ENCODE measurements at places on chromosomes 2 and 18. TPM values are rescaled to one million over a fixed set of nuclear protein-coding genes. Genes with fewer than 3 reads are reported as not detected.

DNA sequence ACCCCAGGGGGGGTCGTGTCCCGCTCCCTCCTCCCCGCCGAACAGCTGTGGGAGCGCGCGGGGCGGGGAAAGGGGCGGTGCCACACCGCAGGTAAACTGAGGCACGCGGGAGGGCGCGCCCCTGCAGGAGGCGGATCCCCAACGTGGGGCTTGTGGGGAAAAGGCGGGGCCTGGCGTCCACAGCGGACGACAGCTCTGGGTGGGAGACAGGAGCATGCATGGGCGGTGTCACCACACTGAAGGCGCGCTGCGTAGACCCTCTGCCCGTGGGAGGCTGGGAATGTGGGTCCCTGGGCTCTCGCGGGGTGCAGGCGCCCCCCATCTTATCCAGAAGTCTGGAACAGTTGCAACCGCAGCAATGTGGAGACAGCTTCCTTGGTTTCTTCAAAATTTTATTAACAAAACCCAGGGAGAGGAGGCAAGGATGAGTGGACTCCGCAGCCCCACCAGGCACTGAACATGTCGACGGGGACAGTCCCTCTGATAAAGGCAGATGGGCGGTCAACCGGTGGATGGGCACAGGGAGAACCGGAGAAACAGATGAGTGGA lies 723 bp upstream of the MBD1 start:
- no peak for DNase-seq

DNA sequence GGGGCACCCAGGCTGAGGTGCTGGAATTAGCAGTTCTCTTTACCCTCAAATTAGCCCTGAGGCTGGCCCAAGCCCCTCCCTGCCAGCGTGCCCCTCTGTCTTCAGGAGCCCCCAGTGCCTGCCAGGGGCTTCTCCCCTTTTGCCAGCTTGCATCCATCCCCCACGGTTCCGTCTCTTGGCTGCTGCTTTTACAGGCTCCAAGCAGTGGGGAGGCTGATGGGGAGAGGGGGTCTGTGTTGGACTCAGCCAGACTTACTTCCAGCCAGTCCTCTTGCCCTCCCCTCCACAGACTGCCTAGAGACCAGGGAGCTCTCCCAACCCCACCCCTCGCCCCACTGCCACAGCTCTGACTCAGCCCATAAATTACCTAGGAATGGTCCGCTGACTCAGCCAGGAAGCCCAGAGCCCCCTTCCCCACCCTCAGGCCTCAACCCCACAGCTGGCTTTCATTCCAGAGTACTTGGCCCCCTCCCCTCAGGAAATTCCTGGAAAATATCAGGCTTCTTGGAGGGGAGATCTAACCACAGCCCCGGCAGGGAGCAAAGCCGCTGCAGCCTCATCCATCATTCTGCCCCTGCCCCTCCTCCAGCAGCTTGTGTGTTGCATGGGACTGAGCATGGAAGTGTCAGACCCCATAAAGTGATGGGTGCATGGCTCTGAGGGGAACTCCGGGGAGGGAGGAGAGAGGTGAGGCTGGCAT lies 184.6 kb downstream of the ZFP36L2 start:
- DNase-seq: no peak

DNA sequence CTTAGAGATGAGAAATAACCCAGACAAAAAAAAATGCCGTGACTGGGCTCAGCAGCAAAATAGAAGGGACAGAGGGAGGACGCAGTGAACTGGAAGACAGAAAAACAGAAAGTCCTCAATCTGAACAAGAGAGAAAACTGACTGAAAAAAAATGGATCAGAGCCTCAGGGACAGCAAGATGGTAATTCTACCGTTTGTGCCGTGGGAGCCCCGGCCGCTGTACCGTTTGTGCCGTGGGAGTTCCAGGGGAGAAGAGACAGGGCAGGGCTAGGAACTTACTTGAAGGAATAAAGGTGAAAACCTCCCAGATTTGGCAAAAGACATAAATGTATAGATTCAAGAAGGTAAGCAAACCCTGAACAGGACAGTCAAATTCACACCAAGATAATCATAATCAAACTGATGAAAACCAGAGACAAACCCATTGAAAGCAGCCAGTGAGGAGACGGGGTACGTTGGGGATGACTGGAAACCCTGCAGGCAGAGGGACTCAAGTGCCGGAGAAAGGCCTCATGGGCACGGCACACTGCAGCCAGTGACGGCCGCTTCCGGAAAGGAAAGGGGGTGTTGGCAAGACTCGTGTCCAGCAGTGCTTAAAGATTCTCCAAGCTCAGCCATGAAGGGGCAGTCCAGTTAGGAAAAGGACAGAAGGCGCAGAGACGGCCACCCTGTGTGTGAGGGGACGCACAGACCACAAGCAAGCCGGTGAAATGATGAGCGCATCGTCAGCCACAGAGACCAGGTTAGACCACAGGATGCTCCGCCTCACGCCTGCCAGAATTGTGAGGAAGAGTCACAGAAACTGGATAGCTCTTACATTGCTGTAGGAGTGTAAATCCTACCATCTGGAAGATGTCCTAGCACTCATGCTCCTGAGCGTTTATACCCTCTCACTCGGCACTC lies 40.0 kb upstream of the NFATC1 start:
- no peak for DNase-seq

GRCh38 chr2:144826105-144826504 lies 306.2 kb upstream of the ZEB2 start:
- no peak for DNase-seq

DNA sequence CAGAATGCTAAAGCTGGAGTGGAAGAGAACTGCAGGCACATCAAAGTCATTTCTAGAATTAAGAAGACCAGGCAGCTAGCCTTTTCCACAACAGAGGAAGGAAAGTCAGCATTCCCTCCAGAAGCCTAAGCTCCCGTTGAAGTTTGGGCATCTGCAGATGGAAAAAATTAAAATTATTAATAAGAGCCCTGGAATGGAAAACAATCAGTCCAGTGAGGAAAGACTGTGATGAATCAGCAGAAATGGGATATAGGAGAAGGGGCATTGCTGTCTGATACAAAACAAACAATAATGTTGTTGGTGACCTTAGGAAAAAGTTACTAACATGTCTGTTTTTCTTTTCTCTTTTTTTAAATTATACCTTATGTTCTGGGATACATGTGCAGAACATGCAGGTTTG lies 450.7 kb upstream of the SLC14A2 start:
- no peak for DNase-seq

DNA sequence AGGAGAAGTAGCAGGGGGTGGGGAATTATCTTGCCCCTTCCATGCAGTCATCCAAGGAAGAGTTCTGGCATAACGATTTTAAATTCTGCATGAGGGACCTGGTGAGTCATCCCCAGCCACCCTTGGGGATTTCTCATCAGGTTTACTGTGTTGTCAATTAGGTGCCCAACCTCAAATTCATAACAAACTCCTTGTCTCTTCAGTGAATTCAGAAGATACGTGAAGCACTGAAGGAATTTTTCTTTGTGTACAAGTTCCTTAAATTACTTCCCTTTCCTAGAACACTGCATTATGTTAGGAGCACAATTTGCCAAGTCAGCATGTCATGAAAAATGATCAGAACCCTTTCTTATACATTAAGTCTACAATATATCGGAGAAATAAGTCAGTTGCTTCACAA lies 70.8 kb upstream of the NOSTRIN start:
- DNase-seq: no peak

GRCh38 chr2:8693157-8693821 lies 11.4 kb downstream of the ID2 start:
- DNase-seq: no peak

- DNase-seq: no peak
Observed at GRCh38 chr18:61891271-61891670, 1.5 kb downstream of the RNF152 start.

GRCh38 chr2:85807756-85808155 lies 54.0 kb downstream of the ATOH8 start:
- DNase-seq: no peak

GRCh38 chr2:61841286-61841685 lies 12.6 kb downstream of the FAM161A start:
- DNase-seq: no peak

DNA sequence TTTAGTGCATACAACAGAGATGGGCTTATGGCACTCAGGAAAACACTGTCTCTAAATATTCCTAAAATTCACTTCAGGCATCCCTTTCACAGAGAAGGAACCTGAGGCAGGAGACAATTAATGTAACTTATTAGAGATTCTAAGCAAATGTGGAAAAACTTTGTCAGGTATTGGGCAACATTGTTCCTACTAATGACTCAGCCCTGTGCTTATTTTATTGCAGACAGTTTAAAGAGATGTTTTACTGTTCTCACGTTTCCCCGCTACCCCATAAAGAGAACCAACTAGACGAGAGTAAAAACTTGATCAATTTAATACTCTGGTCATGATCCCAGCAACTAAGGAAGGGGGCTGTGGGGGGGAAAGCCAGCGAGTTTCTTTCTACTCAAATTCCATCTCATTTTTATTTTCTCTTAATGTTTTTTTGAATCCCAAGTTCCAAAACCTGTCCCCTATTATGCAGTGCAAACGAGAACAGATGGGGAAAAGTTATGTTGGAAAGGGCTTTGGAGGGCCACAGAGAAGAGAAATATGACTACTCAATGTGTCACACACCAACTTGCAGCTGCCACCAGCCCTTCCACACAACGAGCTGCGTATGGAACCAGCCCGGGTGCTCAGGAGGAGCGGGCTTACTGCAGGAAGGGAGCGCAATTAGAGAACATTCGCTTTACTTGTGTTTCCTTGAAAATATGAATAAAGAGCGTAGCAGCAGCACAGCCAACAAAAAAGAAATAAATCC lies 18.7 kb upstream of the ACVR1 start:
- DNase-seq: no peak

- DNase-seq: peak; percentile 15
Observed at GRCh38 chr18:7021994-7022840, 95.4 kb downstream of the LAMA1 start.

DNA sequence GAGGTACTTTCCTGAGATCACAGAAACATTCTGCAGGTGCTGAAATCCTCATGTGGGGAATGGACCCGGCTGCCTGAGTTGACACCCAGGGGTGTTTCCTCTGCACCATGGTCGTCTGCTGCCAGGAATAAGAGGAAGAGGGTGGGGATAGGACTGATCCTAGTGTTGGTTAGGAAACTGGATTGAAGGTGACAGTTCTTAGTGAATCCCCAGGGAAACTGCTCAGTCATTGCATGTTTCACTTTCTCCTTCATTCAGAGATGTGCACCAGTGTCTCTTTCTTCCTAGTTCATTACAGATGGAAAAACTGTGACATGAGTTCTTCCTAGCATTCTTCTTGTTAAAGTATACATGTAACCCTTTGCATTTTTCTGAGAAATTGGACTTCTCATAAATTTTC lies 294.3 kb downstream of the PTGR3 start:
- DNase-seq: no peak

GRCh38 chr2:181723731-181724130 lies 43.4 kb upstream of the NEUROD1 start:
- no peak for DNase-seq

- no peak for DNase-seq
Observed at GRCh38 chr2:224638301-224638823, 53.2 kb upstream of the CUL3 start.

DNA sequence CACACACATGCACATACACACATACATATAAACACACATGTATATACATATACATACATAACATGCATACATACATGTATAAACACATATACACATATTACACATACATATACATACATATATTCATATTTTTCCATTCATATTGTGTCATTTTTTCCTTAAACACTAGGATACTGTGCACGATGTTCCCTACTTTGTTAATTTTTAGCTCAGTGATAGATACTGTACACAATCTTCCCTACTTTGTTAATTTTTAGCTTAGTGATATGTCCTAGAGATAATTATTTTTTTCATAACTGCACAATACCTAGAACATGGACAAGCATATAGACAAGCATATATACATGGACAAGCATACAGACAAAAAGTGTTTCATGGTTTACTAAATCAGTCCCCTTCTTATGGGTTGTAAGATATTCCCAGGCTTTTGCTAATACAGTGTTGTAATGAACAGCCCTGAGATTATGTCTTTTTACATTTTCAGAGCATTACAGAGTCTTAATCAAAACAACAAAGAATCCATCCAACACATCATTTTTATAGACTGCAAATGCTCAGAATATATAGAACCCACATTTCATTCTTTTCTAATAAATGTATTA lies 75.6 kb downstream of the PID1 start:
- DNase-seq: no peak

DNA sequence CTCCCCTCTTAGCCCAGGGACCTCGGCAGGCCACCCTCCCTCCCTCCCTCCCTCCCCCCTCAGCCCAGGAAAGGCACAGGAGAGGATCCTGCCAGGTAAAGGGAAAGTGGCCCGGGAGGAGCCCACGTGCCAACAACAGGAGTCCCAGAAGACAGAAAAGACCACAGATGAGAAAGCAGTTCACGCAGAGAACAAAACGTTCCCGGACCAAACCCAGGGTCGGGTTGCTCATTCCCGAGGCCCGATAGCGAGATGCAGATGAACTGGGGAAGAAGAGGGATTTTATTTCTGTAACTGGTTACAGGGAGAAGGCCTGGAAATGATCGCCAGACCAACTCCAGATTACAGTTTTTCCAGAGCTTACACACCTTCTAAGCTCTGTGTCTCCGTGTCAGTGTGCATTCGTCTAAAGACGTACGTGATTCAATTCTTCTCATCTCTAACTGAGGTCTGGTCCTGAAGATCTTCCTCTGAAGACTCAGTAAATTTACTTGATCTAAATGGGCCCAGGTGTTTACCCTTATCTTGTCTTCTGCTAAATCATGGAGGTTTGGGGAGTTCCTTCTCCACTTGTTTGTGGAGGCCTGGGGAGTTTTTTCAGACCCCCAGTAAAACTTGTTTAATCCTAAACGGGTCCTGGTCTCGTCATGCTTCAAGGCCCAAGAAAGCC lies 807 bp upstream of the NEU4 start:
- DNase-seq: no peak

Gene GCG
- total RNA-seq: not detected

Gene OTX1
- 13.1 TPM for total RNA-seq

Gene CCDC68
- total RNA-seq: 6.6 TPM

Gene STEAP3
- 32.3 TPM for total RNA-seq

Gene SERPINB12
- total RNA-seq: not detected

Gene CABLES1
- 7.7 TPM for total RNA-seq

Gene IL1F10
- not detected for total RNA-seq

Gene CXCR2
- total RNA-seq: 0.15 TPM

Gene STPG4
- 10.6 TPM for total RNA-seq

Gene ZDBF2
- 9.2 TPM for total RNA-seq

Gene KIF5C
- 6.5 TPM for total RNA-seq

Gene OTOS
- total RNA-seq: not detected

Gene TUBA4B
- not detected for total RNA-seq

Gene VWC2L
- total RNA-seq: not detected

Gene ACP1
- total RNA-seq: 113 TPM

Gene PLCL1
- total RNA-seq: 0.07 TPM

Gene PID1
- total RNA-seq: 0.15 TPM
